ENCODE measurements at places on chromosomes 2 and 18.

DNA sequence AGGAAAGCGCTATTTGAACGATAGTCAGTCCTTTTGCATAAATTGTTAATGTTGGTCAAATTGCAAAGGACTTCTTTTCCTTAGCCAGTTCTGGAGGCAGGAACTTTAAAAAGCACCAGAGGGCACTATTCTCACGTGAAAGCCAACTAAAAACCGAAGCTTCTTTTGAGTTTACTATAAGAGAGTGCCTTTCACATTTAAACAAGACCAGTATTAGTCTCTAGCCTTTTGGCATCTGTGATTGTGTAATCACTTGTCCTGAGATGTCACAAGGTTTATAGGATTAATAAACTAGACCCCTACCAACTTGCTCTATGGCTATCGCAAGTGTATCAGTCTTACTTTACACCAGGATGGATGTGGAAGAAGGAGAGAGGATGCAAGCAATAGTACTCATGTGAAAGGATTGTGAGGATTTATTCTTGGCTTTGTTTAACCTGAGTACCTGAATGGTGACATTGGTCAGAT, 14.4 kb upstream of the STAT4 start:
- DNase-seq = peak; percentile 54

- DNase-seq = peak; percentile 52
Observed at GRCh38 chr2:230721712-230722111, 9.1 kb downstream of the CAB39 start.

- DNase-seq = no peak
Observed at GRCh38 chr18:77590943-77591515, 341.4 kb downstream of the GALR1 start.

DNA sequence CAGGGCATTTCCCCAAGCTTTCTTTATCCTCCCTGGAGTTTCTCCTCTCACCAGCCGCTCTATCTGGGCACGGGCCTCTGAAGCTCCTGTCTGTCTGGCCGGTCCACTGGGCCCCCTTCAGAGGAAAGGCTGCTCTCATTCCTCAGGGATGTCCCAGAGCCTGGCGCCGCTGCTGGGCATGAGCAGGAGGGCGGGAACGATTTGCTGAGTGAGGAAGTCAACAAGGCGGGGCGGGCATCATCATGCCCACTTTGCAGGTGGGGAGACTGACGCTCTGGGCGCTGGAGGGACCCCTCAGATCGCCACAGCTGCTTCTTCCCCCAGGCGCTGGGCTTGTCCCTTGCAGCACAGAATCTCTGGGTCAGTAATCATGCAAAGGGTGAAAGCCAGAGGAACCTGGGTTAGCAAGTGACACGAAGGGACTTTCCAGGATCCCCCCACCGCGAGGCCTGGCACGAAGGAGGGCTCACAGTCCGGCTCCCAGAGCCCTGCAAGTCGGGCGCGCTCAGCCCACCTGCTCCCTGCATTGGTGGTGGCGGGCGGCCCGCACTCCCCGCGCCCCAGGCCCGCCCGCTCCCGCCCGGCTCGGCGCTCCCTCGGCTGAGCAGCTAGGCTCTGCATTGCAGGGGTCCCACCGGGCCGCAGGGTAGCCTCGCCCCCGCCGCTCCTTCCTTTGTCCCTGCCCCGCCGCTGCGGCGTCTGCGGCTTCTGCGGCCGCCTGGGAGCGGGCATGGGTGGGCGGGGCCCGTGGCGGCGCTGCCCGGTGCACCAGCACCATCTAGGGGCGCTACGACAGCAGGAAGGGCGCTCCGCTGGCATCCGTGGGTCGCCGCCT, 157.8 kb downstream of the CYRIA start:
- DNase-seq = peak; percentile 68
